ENCODE measurements at places on chromosomes 2 and 18.
A peak's percentile ranks its signal among the peaks of the same experiment; 100 is the strongest.

GRCh38 chr18:25416374-25416773 lies 64.4 kb upstream of the ZNF521 start:
- DNase-seq = no peak

GRCh38 chr18:62384068-62384467 lies 59.0 kb downstream of the TNFRSF11A start:
- no peak for DNase-seq

DNA sequence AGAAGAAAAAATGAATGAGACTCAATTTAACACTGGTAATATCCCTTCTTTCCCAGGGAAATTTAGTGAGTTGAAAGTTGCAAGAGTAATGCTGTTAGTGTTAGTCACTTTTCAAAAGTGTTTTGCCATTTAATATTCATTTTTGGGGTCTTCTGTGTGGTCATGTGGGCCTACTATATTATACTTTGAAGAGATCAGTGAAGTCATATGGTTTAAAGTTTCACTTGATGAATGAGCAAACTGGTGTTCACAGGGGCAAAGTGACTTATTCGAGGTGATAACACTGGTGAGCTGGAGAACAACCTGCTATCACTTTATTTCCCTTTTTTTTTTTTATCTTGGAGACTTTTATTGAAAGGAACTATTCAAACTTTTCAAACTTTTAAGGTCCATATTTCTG lies 196.0 kb downstream of the PLCL1 start:
- no peak for DNase-seq

DNA sequence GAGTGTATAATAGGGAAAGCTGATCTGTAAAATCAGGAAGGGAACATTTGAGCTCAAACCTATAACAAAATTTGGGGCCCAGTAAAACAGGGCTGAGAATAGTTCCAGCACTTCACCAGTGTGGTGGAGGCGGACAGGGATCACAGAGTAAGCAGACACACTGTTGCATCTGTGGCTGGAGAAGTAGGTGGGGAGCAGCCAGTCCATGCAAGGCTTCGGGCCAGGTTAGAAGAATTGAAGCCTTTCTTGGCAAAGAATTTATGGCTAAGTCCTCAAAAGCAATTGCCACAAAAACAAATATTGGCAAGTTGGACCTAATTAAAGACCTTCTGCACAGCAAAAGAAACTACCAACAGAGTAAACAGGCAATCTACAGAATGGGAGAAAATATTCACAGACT lies 93.8 kb upstream of the ZBTB14 start:
- DNase-seq = no peak

DNA sequence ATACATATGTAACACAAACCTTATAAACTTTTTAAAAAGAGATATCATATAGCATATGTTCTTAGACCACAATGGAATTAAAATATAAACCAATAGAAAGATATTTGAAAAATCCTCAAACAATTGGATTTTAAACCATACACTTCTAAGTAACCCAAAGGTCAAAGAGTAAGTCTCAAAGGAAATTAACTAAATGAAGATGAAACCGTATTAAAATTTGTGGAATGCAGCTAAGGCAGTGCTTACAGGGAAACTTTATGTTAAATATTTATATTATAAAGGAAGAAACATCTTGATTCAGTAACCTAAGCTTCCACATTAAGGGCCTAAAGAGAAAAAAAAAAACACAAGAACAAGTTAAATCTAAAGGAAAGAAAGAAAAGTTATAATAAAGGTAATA lies 966.1 kb downstream of the SLC4A3 start:
- DNase-seq = no peak

DNA sequence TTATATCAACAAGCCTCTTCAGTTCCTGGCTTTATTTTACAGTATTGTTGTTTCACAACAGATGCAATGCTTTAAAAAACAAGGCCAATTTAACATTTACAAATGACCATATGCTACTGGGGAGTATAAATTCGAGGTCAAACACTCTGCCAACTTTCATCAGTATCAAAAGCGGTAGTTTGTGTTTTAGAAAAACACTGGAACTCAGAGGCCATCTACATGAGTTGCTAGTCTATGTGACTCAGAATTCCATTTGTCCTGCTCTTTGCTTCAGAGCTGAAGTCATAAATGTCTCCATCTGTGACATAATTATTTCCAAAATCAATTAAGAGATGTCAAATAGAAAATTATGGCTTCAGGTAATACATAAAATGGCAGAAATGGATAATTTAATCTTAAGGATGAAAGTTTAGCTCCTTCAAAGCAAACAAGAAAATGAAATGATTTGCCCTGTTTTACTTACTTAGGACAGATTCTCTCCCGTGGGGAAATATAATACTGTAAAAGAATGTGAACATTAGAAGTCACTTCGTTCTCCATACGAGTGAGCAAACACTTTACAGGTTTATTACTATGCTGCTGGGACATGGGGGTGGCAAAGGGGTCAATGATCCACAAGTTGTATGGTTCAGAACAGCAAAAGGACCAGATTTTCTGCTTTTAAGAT lies 3.7 kb downstream of the MEX3C start:
- no peak for DNase-seq

DNA sequence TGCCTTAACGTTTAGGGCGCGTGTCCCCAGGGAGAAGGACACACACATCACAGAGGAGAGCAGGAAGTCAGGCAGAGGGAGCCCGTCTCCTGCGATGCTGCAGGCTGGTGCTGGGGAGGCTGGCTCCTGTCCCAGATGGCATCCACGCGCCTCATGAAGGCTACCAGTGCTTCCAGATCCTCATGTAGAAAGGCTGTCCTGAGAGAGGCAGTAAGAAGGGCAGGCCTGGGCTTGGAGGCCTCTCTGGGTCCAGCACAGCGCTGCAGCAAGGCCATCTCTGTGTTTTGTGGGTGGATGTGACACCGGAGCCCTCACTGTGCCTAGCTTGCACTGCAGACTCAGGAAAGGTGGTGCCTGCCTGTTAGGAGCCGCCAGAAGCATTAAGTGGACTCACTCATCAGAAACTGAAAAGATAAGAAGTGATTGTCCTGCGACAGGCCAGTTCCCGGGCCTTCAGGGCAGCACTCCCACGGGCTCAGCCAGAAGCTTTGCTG lies 62.7 kb downstream of the FAM168B start:
- peak; percentile 12 for DNase-seq

DNA sequence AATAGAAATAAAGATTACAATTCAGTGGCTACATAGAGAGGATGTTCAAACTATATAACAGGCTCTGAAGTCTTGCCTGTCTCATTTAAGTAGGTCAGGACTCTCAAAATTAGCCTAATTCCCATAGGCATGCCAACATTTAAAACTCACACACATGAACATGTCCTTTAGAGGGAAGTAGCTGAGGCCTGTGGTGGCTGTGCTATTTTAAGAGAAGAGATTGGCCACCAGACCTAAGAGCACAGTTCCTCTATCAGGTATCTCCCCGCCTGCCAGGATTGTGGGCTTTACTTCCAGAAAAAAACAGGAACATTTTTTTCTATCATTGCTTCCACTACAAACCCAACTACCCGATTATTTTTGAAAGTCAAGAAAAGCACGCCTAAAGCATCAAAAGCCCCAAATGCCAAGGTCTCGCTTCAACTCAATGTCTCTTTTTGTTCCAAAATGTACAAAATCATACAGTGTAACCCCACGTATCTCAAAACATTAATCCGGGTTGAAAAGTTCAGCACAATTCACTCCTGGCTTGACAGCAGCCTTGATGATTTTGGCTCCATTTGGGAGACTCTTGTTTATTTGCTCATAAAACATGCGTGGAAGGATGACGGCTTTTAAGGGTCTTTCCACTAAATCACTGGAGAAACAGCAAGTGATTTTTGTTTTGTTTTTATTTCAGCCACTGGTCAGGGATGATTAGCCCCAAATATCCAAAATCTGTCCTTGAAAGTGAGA lies 15.3 kb downstream of the FHL2 start:
- no peak for DNase-seq

DNA sequence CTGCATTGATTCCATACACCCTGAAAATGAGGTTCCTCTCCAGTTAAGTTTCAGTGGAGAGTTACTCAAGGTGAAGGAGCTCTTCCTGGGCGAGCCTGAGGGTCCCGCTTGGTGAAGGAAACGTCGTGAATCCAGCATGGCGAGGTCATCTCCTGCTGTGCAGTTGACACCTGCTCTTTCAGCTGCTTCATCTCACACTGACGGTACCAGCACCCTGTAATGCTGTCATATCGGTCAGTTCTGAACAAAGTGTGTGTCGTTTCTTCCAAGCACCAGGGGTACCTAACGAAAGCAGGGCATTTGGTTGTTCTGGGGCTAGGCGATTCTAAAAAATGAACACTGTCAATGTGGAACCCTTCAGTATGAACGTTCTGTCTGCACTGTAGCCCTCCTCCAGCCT lies 52.6 kb downstream of the ITGB1BP1 start:
- DNase-seq = no peak

- no peak for DNase-seq
Observed at GRCh38 chr18:59149007-59149406, 9.3 kb downstream of the SEC11C start.

GRCh38 chr2:84914334-84914733 lies 8.9 kb downstream of the TMSB10 start:
- no peak for DNase-seq

GRCh38 chr2:182971820-182972547 lies 66.3 kb downstream of the NCKAP1 start:
- no peak for DNase-seq

GRCh38 chr2:208245746-208246145 lies 9.1 kb downstream of the IDH1 start:
- no peak for DNase-seq

- DNase-seq = no peak
Observed at GRCh38 chr2:180999274-180999964, 19.0 kb downstream of the UBE2E3 start.

- no peak for DNase-seq
Observed at GRCh38 chr2:208101716-208102631, 22.4 kb downstream of the CRYGD start.

DNA sequence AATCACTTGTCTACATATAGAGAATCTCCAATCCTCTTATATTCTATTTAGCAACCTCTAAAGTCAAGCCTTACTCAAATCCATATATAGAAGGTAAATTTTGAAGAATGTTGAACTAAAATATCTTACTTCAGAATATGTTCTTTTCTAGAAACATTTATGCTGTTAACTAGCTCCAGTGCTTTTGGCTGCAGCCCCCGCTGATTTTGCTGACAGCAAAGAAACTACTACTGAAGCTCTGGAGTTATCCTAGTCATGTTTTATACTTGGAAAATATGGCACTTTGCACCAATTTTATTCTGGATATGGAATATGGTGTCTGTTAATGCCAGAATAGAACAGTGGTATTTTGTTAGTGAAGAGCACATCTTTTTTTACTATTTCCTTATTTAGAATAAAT lies 212.4 kb upstream of the FSIP2 start:
- DNase-seq = no peak

- no peak for DNase-seq
Observed at GRCh38 chr2:205822579-205822978, 140.3 kb downstream of the NRP2 start.

GRCh38 chr2:46377101-46377581 lies 79.9 kb downstream of the EPAS1 start:
- DNase-seq = no peak

GRCh38 chr18:35484034-35484433 lies 13.7 kb downstream of the INO80C start:
- no peak for DNase-seq

GRCh38 chr2:3870222-3870621 lies 166.8 kb downstream of the DCDC2C start:
- DNase-seq = no peak

DNA sequence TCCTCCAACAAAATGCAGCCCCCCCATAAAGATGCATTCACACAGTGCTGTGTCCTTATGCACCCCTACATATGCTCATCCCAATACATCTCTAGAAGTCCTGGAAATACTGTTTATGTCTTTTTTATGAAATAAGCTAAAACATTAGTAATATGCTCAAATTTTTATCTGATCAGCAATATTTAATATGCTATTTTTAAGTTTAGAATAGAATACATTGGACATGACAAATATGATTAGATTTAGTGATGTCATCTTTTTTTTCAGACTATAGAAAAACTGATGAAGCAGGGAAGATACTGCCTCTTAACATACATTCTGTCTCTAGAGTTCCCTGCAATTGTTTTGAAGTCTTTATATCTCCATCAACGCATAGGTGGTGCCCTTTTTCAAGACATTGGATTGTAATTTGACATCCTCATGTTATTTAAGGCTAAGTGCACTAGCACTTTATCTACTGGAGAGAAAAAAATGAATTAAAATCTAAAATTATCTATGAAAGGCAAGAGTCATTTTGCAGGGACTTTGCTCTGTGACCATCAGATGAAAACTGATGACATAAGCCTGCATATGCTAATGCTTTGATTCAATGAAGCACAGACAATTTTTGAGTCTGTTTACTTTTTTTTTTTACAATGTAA lies 395.3 kb downstream of the LPIN1 start:
- no peak for DNase-seq

GRCh38 chr18:58407263-58407648 lies 221.6 kb downstream of the ALPK2 start:
- no peak for DNase-seq

DNA sequence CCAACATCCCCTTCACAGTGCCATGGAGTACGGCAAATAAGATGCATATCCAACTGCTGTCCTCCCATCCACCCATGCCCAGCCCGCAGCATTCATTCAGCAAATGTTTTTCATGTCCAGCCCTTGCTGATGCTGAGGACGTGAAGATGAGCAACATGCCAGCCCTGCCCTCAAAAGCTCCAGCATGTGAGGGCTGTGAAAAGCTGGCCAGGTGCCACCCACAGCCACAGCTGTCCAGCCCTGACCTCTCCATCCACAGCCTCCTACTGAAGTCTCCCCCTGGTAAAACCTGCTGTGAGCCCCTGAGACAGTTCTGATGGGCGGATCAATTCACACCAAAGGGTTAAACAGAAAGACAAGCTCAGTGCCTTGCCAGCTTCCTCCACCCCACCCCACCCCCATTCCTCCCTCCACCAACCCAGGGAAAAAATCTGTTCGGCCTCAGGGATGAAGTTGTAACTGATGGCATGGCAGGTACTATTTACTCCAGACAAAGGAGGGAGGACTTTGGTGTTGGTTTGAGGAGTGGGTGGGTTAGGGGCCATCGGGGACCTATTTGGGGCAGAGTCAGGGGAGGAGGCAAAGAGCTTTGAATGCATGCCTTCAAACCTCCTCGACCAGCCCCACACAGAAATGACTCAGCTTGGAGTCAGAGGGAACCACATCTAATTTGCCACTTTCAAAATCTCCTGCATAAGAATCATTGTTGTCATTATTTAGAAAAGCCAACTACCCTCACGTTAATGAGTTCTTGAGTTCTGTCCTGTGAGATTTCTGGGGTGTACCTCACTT lies 4.3 kb downstream of the ZBTB7C start:
- no peak for DNase-seq

DNA sequence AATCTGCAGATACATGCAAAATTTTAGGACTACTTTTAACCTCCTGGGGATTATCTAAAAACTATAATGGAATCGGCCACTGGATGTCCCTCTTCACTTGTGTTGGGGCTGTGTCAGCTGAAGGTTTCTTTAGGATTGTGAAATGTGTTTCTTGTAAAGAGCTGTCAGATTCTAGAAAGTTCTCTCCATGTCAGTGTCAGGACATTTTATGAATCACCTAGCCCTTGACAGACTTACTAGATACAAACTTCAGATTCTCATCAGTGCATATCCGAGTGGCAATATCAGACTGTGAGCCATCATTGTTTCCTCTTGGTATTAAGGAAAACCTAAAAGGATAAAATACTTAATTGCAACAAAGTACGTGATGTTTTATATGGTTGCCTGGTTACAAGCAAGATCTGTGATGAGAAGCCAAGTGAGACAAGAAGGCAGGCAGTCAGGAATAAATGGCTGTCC lies 107.3 kb downstream of the CPS1 start:
- no peak for DNase-seq

All from CD4-positive, alpha-beta T cell treated with Interleukin-15 for 1 hour (primary cell).